ENCODE measurements at places on chromosomes 2 and 18.

GRCh38 chr2:2771721-2772411 lies 440.8 kb upstream of the MYT1L start:
- no peak for DNase-seq

DNA sequence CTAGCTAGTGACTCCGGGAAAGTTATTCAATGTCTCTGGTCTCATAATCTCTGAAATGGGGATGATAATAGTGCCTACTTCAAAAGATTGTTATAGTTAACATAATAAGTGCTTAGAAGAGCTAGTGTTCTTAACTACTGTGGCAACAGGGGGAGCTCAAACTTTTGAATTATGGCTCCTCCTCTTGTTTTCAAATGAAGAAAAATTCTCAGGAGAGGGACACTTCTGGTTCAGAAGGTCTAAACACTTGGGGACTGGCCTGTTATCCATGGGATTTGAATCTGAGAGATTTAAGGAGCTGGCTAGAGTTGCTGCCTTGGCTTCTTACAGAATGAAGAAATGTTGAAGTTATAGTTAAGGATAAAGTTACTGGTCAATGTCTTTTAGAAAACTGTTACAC lies 92.2 kb upstream of the ITGB6 start:
- DNase-seq, result peak; percentile 62

DNA sequence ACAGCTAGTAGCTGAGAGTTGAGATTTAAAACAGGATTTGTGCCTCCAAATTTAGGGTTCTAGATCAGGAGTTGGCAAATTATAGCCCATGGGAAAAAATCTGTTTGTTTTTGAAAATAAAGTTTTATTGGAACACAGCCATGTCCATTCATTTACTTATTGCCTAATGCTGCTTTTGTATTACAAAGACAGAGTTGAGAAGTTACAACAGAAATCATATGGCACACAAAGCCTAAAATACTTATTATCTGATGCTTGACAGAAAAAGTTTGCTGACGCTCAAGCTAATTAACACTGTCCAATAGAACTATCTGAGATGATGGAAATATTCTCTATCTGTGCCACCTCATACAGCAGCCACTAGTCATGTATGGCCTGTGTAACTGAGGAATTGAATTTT lies 229.1 kb upstream of the RASGRP3 start:
- DNase-seq, result no peak

DNA sequence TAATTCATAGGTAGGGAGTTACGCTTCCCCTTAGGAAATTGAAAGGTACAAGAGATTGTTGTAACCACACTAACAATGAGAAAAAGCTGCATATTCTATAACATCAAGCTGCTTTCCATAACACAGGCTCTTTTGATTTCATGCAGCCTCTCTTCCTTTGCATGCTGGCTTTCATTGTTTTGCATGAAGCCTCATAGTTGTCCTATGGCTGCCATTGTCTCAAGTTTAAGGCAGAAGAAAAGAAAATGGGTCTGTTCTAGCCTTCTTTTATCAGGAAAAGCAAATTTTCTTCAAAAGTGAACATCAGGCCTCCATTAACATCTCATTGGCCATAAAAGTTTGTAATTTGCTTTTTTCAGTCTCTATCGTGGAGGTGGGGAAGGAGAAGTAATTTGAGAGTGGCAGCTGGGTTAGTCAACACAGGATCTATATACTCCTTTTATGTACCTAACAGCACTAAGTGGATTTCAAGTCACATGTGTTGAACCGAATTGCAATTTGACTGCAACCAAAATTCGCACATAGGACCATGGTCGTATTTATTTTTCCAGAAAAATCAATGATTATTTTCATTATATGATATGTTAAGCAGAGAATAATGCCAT lies 248.5 kb upstream of the RND3 start:
- no peak for DNase-seq

GRCh38 chr18:48994044-48994651 lies 43.4 kb upstream of the SMAD7 start:
- DNase-seq, result peak; percentile 63
